Germinal center (tissue), 1 donor: ENCODE measurements at places on chromosomes 1 and 21.

DNA sequence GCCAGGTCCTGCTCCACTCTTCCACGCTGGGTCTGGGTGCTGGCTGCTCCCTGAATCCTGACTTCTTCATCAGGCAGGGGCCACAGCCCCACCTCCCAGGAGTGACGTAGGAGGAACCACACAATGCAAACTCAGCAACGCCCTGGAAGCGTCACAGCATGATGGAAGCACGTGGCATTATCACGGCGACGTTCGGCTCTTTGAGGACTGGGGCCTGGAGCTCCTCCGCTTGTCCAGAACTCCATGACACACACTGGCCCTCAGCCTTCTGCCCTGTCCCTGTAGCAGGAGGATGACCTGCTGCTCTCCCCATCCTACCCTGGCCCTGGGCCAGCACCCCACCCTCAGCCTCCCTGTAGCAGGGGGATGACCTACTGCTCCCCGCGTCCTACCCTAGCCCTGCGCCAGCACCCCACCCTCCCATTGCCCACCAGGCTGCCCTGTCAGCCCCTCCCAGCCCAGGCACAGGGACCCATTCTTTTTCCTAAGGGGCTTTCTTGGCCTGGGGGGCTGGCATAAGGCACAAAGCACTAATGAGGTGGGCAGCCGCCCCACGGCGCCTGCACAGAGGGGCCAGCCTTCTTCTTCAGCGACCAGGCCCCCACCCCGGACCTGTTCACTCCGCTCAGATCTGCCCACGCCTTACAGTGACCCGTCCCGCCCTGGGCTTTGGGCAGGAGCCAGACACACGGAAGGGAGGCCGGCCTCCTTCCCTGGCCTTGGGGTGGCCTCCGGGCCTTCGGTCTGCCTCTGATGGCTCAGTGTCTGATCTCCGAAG is 65.7 kb downstream of the DHRS3 start:
- no peak for DNase-seq

DNA sequence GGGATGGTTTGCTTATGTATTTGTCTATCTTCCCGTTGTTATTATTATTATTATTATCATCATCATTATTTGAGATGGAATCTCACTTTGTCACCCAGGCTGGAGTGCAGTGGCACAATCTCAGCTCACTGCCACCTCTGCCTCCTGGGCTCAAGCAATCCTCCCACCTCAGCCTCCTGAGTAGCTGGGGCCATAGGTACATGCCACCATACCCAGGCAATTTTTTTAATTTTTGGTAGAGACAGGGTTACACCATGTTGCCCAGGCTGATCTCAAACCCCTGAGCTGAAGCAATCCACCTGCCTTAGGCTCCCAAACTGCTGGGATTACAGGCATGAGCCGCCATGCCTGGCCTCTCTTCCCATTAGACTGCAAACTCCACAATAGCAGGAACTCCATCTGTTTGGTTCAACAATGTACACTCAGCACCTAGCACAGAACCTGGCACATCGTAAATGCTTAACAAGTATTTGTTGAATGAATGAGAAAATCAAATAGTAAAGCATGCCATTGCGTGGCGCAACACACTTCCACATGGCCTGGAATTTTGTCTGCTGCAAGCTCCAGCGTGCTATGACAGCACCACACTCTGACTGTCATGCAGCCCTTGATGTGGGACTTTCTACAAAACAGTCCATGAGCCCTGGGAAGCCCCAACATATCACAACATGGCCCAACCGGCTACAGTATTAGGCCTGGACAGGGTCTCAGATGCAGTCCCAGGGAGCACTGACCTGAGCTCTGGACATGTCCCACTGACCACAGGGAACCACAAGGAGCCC is 3.8 kb upstream of the TINAGL1 start:
- no peak for DNase-seq

DNA sequence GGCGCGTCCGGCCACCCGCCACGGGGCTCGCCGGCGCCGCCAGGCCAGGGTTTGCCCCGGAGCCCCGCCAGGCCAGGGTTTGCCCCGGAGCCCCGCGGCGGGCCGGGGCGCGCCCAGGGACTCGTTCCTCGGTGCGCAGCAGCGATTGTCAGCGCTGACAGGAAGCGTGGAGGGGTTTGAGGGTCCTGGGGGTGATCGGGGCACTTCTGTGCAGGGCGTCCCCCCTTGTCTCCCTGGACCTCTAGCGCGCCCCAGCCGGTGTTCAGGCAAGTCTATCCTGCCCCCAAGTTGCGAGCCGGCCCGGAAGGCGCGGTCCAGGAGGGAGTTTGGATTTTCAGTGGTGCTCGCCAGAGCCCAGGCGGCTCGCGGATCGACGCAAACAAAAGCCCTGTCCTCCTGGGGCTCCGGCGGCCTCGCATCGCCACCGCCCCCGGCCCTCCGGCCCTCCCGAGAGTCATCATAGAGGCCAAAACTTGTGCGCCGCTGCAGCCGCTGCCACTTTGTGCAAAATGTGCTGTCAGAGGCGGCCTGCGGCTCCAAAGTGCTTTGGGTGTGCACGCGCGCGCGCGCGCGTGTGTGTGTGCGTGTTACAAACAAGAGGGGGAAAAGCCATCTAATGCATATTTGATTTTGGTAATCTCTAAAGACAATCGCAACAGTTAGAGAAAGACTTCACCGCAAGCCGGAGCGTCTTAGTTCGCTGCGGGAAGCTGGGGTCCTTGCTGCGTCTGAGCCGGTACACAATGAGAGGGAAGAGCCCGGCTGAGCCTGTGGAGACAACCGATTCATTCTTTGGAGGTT is 1.0 kb downstream of the ROR1 start:
- DNase-seq, result peak; percentile 12

DNA sequence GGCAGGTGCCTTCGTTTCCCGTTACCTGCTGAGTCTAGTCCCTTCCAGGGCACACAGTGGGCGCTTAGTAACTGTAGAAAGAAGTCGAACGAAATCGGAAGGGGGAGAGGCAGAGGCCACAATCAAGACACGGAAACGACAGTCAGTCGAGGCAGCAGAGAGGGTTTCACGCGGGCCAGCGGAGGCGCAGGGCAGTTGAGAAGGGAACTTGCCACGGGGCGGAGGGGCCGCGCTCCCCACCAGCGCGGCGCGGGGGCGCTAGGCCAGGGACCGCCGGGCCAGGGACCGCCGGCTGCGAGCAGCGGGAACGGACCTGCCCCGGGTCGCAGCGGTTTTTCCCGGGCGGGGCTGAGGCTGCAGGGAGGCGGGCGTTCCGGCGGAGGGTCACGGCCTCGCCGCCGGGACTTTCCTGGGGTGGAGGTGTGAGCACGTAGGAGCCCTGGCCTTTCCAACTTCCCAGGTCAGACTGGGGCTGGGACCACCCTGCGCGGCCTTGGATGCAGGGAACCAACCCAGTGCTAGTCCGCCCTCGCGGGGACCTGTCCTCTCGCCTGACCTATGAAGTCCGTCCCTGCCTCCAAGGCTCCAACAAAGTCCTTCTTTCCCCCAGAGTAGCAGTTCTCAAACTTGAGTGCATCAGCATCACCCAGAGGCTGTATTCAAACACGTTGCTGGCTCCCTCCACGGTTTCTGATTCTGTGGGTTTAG is 150.1 kb upstream of the FGGY start:
- peak; percentile 47 for DNase-seq

DNA sequence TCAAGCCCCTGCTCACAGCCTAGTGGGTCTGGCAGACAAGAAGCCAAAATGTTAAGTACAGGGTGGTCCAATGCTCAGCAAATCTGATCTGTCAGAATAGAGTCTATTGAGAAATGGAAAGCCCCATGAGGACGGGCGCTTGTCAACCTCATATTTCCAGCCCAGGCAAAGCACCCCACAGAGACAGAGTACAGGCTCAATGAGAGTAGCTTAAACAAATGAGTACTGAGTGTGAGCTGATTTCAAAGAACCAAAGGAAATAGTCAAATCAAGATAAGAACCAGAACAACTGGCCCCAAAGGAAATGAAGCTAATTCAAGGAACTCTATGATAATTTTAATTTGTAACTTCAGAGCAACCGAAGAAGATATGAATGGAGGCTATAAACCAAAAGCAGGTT is 44.6 kb upstream of the SLC30A1 start:
- no peak for DNase-seq

GRCh38 chr1:204842892-204843291 is 27.8 kb upstream of the NFASC start:
- no peak for DNase-seq

DNA sequence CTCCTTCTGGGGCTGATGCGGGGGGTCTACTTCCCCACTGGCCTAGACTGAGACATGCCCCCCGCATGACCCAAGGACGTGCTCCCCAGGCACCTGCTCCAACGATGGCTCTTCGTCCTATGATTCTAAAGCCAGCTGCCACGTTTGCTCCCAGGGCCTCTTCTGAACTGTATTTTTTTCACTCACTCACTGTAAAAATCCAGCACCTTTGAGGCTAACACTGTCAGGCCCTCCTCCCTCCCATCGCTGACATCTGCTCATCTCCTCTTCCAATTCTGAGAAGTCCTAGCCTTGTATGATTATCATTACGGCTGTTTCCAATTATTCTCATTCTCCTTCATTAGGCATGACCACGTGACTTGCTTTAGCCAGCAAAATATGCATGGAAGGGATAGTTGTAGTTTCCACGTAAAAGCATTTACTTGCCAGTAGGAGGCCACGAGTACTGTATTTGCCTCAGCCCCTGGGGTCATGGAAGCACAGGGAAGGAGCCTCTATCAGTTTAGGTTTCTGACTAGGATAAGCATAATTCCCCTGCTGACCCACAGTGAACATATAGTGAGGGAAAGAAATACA is 19.1 kb upstream of the EDN2 start:
- DNase-seq, result no peak

DNA sequence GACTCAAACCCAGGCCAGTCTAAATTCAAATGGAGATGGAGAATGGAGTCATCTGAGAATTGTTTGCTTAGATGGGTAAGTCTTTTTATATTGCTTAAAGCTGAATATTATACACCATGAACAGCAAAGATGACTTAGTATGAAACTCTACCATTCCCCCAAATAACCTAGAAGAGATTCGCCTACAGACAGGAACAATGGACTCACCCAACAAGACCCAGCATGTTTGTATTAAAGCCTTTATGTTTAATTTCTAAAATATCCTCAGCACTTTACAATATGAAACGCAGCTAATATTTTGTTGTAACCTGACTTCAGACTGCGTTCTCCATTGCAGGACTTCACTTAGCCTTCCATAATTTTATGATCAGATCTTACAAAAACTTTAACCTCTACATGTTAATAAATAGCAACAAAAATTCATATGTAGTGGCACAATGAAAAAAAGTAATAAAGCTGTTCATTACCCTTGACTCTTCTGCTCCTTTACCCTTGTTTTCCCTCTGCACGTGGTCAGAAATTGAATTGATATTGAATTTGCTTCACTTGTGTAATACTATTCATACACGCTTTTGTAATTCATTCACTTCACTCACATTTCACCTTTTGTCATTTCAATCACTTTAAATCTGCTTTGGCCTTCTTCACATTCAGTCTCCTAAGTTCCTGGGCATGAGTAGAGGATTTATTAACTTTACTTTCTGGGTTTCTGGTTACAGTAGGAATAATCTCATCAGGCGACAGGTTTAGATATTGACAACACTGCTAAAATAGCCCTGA is 177.3 kb upstream of the PTBP2 start:
- no peak for DNase-seq

DNA sequence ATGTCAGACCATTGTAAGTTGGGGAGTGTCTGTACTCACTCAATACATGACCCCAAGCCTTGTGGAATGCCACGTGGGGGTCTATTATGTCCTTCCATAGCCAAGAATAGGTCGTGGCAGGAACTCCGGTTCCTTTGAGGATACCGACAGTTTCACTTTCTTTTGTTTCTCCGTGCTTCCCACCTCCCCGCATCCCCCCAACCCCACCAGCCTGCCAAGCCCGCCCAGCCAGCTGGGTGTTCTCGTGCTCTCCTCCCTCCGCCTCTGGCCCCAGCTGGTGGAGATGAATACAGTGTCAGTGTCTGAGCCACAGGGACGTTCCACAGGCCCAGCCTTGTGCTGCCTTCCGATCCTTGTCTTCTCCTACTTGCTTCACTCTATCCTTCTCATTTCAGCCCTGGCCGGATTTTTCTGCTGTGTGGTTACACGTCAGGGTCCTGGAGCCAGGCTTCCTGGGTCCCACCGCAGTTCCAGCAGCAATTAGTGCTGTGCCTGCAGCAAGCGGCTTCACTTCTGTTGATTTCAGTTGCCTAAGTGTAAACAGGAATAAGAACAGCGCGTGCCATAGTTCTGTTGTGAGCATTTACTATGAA is 4.1 kb upstream of the AGTRAP start:
- no peak for DNase-seq

DNA sequence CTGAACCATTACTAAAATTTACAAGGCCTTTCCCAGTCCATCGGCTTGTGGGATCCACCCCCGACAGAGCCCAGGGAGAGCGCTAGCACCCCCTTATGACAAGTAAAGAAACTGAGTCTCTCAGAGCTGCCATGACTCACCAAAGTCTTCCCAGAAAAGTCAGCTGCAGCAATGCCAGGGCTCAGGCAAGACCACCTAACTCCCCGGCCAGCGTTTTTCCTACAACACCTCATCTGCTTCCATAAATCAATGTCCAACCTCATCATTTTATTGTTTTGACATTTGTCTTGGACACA is 15.0 kb downstream of the DHCR24 start:
- no peak for DNase-seq

DNA sequence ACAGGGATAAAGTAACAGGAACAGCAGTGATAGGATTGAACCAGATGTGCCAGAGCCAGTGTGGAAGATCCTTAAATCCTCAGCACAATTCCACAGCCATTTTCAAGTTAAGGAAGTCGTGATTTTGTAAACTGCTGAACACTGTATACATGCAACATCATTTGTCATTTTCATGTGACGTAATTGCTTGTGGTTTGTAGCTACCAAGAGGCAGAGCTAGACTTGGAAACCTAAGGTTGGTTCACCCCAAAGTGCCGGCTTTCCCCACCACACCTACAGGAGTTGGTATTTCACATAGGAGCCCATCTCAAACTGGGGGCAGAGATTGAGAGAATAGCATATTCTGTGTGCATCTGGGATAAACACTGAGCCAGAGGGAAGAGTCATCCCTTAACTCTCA is 113.9 kb downstream of the CAPN8 start:
- no peak for DNase-seq

- DNase-seq, result no peak
Measured at GRCh38 chr1:17429183-17429582, 10.3 kb downstream of the RCC2 start.

- DNase-seq, result no peak
Measured at GRCh38 chr21:14547834-14548513, 1.9 kb upstream of the SAMSN1 start.

DNA sequence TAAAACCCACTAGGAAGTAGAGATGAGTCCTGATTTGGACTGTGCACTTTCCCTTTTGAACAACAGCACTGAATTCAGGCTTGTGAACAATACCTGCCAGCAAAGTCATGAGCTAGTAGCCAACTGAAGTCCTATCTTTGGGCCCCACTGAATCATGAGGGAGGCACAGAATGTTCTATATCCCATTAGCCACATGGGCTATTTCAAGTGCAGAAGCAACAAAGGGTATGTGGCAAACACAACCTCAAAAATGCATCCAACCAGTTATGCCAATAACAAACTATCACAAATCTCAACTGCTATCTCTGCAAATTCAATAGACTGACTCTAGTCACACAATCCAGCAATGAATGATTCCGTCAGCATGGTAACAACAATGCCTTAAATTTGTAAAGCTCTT is 276.0 kb downstream of the MRPL39 start:
- no peak for DNase-seq
